ENCODE measurements at places on chromosomes 16 and 17.

GRCh38 chr17:78170692-78171590 is 2.6 kb downstream of the SYNGR2 start:
- DNase-seq, result no peak

DNA sequence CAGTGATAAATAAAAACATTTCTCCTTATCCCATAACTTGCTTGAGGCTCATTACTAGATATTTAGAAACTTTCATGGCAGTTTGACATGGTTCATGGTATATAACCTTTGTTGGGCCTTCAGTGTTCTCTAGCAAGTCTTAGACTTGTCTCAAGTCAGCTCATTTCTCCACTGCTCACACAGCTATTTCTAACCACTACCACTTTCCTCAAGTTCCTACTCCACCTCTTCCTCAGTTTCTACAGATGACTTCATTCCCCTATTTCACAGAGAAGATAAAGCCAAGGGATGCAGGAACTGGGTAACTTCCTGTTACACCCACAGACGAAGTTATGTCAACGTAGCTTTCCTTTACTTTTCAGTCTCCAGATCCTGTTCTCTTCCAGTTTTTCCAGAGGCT is 23.2 kb downstream of the NLK start:
- no peak for DNase-seq

DNA sequence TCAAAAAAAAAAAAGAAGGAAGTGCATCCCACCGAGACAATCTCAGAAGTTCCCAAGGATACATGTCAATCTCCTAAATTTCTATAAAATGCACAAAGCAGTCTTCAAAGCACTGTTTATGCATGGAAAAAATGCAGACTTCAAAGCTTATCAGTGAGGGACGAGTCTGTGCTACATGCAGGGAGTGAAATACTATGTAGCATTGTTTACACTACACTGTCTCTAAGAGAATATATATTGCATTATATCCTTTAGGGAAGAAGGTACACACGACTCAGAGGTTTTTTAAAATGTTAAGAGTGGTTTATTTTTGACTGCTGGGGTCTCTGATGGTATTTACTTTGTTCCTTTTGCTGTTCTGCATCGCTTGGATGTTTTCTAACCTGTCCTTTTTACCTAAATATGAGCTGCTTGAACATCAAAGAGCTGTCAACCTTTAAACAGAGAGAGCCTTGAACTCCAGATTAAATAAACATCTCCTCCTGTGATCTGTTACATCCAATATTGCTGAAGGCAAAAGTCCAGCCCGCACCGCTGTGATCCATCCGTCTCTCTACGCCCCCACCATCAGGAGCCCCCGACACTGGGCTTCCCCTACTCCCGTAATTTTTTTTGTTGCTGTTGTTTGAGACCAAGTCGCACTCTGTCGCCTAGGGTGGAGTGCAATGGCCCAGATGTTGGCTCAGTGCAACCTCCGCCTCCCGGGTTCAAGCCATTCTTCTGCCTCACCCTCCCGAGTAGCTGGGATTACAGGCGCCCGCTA is 1.4 kb downstream of the FBXO31 start:
- no peak for DNase-seq

DNA sequence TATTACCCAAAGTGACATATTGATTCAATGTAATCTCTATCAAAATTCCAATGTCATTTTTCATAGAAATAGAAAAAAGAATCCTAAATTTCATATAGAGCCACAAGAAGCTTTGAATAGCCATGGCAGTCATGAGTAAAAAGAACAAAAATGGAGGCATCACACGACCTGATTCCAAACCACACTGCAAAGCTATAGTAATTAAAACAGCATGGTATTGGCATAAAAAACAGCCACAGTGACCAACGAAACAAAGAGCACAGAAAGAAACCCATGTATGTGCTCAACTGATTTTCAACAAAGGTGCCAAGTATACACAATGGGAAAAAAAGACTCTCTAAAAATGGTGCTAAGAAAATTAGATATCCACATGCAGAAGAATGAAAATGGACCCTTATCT is 101.5 kb downstream of the BRIP1 start:
- no peak for DNase-seq

Data from NCI-H2081 (cell line).